Activated CD4-positive, alpha-beta T cell treated with anti-CD3 and anti-CD28 coated beads, Interleukin-2, amount 10 ng/mL, durations not matched to agents 24 days and 14 days (primary cell): ENCODE measurements at places on chromosomes 16 and 17. TPM values are rescaled to one million over a fixed set of nuclear protein-coding genes. Genes with fewer than 3 reads are reported as not detected.

Gene EVPL
- total RNA-seq: 0.09 and 0.17 TPM in 2 replicates

Gene CES3
- 6.8 and 7.0 TPM in 2 replicates for total RNA-seq

Gene TBC1D3C
- total RNA-seq: not detected in 2 replicates

Gene CCDC200
- total RNA-seq: 0.65 and 0.92 TPM in 2 replicates

Gene KIF2B
- not detected in 2 replicates for total RNA-seq

Gene NAGS
- 0.59 and 0.91 TPM in 2 replicates for total RNA-seq

GRCh38 chr16:14344292-14344691 is 273.2 kb downstream of the MRTFB start:
- no peak for DNase-seq

DNA sequence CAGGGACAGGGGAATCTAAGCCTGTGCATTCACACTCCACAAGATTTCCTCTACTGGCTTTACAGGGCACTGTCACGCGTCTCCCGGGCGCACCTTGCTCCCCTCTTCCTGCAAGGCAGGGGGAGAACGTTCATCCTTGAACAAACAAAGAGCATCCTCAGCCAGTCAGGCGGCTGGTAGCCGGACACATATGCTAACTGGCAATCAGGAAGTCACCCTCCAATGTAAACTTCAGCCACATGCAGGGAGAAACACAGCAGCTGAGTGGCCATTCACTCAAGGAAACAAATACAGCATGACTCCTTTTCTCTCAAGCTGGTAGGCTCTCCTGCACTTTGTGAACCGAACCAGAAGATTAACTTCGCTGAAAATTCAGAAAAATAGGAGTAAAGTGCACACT is 10.8 kb upstream of the HSBP1 start:
- no peak for DNase-seq

DNA sequence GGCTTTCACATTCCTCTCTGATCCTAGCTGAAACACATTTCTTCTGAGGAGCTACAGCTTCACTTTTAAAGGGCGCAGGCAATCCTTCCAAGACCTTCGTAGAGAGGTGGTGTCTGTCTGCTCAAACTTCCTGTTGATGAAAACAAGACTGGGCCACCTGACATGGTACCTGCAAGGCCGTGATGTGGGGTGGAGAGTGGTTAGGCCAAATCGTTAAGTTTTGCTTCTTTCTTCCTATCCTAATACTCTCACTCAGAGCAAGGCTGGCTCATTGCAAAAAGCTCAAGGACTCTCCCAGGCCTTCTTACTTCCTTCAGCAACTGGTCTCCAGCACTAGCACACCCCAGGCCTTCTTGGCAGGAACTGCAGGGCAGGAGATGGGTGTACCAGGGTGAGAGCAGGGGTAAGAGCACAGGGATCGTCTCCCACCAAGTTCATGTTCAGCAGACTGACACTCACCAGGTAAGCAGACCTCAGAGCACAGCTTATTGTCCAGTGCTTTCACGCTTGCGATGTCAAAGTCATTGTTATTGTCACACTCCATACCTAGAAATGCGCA is 10.9 kb upstream of the FOXJ1 start:
- peak; percentile 72 for DNase-seq

- peak; percentile 63 for DNase-seq
These were observed 175.3 kb downstream of the UTP18 start for GRCh38 chr17:51435641-51436091.

DNA sequence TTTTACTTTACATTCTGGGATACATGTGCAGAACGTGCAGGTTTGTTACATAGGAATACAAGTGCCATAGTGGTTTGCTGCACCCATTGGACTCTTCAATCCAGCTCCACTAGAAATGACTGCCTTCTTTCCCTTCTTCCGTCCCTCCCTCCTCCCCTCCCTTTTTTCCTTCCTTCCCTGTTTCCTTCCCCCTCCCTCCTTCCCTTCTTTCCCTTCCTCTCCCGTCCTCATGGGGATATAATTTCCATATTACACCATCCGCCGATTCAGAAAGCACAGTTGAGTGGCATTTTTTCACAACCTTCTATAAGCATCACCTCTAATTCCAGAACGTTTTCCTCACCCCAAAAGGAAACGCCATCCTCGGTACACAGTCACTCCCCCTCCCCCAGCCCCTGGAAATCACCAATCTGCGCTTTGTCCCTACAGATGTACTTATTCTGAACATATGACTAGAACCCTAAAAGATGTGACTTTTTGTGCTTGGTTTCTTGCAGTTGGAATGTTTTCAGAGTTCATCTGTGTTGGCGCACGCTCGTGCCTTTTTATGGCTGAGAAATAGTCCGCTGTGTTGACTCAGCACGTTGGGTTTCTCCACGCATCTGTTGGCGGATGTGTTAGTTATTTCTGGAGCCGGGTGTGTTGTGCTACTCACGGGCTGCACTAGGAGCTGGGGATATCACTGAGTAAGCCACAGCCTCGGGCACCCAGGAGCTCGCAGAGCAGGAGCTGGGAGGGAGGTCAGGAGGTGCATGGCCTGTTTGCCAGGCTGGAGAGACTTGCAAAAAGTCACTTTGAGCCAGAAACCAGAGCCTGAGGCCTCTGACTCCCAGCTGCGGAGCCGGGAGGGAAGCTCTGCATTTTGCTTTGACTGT is 336.4 kb downstream of the SEC14L1 start:
- no peak for DNase-seq

Gene ARL5C
- not detected in 2 replicates for total RNA-seq

Gene CFAP119
- total RNA-seq: 4.0 and 4.2 TPM in 2 replicates

Gene DRC3
- total RNA-seq: 0.42 TPM in 1 of 2 replicates, not detected in the other

- DNase-seq: no peak
These were observed 47.1 kb downstream of the BCL7C start for GRCh38 chr16:30846649-30847402.

- DNase-seq: no peak
These were observed 9.3 kb downstream of the UBE2G1 start for GRCh38 chr17:4357030-4357628.

Gene REXO5
- total RNA-seq: 9.3 and 11.7 TPM in 2 replicates

DNA sequence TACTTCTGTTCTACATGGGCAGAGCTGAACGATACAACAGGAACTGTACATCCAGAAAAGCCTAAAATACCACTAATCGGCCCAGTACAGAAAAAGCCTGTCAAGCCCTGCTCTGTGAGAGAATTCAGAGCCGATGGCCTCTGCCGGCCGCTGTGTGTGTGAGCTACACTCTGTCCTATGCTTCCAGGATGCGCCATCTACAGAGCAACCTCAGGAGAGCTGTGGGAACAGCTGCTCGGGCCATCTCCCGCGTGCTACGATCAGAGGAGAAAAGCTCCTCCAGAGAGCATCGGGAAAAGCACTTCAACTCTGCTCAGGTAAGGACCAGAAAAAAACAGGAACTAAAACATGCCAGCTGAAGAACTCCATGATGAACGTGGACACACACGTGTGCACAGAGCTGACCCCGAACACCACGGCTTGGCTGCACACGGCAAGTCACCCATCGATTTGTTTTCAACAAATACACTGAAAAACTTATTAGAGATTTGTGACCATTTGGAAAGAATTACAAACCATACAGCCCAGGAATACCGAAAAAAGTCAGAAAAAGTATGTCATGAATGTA is 115.9 kb downstream of the ANKRD11 start:
- no peak for DNase-seq

DNA sequence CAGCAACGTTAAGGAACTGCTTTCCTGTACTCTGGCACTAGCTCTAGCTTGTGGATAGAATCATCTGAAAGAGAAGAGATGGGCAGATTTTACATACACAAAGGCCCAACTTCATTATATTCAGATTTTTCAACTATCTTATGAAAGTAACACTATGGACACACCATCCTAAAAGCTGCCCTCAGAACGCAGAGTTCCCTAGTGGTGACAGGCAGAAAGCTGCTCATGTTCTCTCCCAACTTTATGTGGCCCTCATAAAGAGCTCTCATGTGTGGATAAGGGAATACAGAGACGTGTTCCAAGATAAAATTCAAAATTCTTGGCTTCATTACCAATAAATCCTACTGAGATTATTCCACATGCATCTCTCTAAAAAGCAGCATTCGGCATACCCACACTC is 1.5 kb downstream of the CFAP20 start:
- peak; percentile 62 for DNase-seq

- no peak for DNase-seq
These were observed 9.3 kb upstream of the VPS4A start for GRCh38 chr16:69301861-69302260.

DNA sequence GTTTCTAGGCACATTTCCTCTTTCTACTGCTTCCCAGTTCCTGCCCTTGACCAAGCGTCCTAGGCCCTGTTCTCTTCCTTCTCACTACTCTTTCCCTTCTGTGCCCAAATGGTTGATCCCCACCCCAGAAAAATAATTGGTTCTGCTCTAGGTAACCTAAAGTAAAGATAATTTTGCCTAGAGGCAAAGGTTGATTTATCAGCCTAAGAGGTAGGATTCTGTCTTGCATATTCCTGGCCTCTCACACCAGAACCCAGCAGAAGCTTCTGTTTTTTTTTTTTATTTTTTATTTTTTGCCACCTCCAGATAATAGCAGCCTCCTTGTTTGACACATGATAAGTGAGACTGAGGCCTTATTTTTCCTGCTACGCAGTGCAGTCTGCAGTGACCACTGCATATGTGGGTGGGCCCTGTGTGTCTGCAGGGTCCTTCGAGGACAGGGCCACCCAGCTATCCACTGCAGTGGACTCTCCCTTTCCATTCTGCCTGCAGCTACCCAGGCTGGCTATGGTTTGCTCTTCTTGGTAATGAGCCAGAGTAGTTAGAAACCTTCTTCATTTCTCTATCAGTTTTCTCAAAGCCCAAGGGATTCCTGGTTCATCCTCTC is 701 bp downstream of the PIPOX start:
- no peak for DNase-seq

DNA sequence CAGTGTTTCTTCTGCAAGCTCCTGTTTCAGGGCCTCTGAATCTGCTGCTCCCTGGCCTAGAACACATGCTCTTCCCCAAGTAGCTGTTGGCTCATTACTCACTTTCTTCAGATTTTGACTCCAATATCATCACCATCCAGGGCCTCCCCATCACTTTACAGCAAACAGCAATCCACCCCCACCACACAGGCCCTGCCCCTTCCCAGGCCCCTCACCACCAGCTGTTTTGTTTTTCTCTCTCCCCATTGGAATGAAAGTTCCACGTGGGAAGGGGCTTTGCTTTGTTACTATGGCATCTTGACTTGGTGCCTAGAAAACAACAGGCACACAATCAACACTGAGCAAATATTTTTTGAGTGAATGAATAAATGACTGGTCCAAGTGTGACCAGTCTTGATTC is 4.0 kb downstream of the TMEM170A start:
- no peak for DNase-seq

Gene TBC1D3
- not detected in 2 replicates for total RNA-seq

DNA sequence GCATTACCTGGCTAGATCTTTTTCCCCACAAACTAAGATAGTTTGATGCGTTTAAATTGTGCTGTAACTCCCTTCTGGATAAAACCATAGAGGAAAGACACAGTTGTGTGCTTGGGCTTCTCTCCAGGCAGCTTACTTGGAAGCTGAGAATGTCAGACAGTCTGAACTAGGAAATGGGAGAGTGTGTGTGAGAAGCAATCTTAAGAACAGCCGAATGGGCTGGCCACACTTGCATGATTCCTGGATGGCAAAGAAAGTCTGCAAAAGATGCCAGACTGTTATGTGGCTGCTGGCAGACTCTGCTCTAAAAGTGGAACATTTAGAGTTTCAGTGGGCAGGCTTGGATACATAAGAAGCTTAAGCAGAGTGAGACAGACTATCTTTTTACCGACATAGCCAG is 384.3 kb upstream of the PSMD7 start:
- no peak for DNase-seq

DNA sequence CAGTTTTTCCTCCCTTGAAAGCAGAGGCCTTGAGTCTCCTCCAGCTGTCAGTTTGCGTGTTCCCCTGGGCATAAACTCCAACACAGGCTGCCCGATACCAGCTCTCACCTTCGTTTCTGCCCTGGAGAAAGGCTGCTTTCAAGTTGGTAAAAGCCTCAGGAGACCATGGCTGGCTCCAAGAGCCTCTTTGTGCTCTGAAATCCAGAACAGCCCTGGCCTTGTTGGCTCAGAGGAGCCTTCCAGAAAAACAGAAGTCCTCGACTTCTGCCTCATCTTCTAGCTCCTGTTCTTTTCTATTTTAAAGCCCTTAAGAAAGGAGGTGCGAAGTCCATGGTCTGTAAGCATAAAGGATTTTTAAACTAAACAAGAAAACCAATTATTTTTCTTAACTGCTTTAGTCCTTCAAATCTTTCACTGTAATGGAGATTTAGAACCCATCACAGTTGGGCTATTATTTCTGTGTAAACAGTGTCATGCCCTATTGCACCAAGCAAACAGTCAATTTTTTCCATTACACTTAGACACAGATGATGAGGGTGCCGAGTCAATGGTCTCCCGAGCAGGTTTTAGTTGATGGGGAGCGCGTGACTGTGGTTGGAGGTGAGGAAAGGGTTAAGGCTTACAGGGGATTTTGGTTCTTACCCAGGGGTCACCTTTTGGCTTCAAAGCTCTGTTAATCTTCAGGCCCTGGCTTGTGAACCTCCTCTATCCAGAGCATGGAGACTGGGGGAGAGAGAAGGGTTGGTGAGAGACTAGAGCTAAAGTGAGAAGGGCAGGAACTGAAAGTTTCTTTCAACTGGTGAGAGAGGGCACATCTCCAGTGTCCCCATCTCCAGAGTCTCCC is 212.8 kb downstream of the MSI2 start:
- DNase-seq: no peak

GRCh38 chr17:32854832-32855389 is 22.0 kb downstream of the MYO1D start:
- DNase-seq: no peak

DNA sequence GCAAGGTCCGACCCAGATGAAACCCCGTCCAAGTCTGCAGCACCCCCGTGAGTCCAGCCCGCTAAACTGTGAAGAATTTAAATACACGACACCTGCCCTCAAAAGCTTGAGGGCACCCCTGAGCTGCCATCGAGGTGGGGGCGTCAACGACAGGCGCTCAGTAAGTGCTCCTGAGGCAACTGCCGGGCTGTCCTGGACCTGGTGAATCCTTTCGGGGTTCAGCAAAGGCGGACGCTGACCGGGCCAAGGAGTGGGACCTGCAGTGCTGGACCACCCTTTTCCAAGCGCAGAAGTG is 512 bp upstream of the ENDOV start:
- DNase-seq: no peak

Gene TEX19
- 0.09 TPM in 2 replicates for total RNA-seq

DNA sequence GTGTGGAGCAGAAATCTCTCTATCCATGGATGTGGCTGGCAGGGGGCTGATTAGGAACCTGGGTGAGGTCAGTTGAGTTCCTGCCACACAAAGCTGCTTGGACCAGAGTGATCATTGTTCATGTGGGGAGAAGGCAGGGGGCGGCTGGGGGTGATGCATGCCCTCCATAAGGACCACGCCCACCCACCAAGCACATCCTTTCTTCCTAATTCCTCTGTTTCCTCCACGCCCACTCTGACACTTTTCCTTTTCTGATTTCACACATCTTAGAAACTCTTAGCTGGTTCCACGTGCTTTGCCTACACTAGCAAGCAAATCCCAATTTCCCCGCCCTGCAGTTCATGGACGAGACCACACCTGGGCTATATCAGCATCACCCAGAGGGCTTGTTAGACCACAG is 108.5 kb downstream of the SDK2 start:
- no peak for DNase-seq

Gene TAT
- not detected in 2 replicates for total RNA-seq

GRCh38 chr17:72928454-72929136 is 163.9 kb downstream of the SLC39A11 start:
- DNase-seq: no peak

Gene TMC8
- total RNA-seq: 231 and 234 TPM in 2 replicates

Gene SHCBP1
- 43.9 and 47.6 TPM in 2 replicates for total RNA-seq
